ENCODE measurements at places on chromosomes 2 and 18.

- DNase-seq: peak; percentile 55
Observed at GRCh38 chr2:222318712-222319585, 20.2 kb upstream of the PAX3 start.

DNA sequence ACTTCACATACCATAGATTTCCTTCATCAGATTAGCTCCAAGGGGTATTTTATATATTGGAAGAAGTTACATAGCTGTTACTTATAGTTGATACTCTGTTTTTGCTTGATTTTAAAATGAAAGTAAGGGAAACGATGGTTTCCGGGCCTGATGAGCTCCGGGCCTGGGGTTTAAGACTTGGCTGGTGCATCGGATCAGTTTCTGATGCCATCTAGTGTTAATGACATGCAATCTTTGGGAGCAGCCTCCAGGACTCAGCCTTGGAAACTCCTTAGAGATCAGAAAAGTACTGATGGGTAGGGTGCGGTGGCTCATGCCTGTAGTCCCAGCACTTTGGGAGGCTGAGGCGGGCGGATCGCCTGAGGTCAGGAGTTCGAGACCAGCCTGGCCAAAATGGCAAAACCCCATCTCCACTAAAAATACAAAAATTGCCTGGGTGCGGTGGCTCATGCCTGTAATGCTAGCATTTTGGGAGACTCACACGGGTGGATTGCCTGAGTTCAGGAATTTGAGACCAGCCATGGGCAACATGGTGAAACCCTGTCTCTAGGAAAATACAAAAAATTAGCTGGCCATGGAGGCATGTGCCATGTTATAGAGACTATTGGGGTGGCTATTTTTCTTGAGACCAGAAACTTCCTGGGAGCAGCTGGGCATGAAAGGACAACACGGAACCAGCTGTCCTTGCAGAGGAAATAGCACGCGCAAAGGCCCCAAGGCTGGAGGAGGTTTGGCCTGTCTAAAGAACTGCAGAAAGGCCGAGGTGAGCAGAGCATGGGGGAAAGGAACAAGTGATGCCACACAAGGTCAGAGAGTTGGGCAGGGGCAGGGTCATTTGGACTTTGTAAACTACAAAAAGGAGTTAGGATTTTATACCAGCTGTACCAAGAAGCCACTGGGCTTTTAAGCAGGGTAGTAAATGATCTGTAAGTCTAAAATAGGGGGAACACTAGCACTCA lies 46.9 kb upstream of the CNOT11 start:
- DNase-seq: peak; percentile 93

DNA sequence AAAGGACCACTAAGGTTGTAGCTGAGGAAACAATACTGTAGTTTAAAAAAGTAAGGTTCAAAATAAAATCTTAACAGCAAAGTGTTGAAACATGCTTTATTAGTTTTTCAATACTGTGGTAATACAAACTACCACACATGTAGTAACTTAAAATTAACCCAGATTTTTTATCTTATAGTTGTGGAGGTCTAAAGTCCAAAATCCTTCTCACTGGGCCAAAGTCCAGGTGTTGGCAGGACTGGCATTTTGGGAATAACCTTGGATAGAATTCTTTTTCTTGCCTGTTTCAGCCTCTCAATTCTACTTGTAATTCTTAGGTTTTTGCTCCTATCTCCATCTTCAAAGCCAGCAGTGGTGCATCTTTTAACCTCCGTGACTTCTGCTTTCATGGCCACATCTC lies 942.0 kb downstream of the TSN start:
- DNase-seq: no peak

GRCh38 chr2:70261501-70261900 lies 3.6 kb downstream of the PCYOX1 start:
- no peak for DNase-seq

GRCh38 chr2:201233192-201233811 lies 27.0 kb upstream of the CASP8 start:
- peak; percentile 30 for DNase-seq

- DNase-seq: no peak
Observed at GRCh38 chr2:42842466-42842865, 50.1 kb upstream of the HAAO start.

- DNase-seq: no peak
Observed at GRCh38 chr2:70626254-70626990, 72.8 kb upstream of the TGFA start.

DNA sequence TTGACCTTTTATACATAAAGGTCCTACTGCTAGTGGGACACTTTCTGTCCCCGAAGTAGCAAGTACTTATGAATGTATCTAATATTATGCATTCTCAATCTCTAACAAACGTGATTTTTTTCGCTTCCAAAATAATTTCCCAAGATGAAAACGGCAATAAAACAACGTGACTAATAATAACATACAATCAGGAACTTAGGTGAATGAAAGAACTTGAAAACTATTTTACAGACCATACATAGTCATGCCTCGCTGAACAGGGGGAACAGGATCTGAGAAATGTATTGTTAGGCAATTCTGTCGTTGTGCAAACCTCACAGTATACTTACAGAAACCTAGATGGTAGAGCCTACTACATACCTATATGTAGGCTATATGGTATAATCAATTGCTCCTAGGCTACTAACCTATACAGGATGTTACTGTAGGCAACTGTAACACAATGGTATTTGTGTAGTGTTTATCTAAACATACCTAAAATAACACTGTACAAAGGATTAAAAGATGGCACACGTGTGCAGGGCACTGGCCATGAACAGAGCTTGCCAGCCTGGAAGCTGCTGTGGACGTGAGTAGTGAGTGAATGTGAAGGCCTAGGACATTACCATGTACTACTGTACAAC lies 2.5 kb downstream of the RTN4 start:
- peak; percentile 72 for DNase-seq

GRCh38 chr2:128595763-128596395 lies 277.2 kb upstream of the HS6ST1 start:
- no peak for DNase-seq

GRCh38 chr18:8734496-8734895 lies 29.1 kb downstream of the MTCL1 start:
- no peak for DNase-seq

DNA sequence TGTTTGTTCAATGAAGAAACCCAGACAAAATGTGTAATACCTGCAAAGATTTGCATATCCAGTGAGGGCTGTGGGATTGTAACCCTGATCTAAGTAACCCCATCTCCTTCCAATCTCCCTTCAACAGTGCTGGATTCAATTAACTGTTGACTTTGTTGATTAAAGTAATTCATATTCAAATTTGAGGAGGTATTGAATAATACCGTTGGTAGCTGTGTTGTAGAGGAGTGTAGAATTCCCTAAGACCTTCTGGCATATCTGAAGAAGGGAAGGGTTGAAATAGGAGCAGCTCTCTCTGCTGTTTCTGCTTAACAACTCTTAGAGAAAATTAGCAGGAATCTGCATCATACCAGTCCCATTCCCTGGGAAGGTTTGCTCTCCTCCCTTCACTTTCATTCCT lies 28.2 kb downstream of the MAIP1 start:
- no peak for DNase-seq

DNA sequence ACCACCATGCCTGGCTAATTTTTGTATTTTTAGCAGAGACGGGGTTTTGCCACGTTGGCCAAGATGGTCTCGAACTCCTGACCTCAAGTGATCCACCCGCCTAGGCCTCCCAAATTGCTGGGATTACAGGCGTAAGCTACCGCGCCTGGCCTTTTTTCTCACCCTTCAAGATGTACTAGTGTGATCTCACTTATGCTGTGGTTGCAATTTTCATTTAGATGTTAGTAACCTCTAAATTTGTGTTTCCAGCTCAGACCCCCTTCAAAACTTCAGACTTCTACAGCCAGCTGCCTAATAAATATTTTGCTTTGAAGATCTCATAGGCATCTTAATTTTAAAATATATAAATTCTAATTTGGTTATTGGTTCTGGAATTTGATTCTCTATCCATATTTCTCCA lies 8.0 kb downstream of the SLC38A11 start:
- DNase-seq: no peak

- no peak for DNase-seq
Observed at GRCh38 chr18:54157646-54158385, 66.7 kb downstream of the MBD2 start.

DNA sequence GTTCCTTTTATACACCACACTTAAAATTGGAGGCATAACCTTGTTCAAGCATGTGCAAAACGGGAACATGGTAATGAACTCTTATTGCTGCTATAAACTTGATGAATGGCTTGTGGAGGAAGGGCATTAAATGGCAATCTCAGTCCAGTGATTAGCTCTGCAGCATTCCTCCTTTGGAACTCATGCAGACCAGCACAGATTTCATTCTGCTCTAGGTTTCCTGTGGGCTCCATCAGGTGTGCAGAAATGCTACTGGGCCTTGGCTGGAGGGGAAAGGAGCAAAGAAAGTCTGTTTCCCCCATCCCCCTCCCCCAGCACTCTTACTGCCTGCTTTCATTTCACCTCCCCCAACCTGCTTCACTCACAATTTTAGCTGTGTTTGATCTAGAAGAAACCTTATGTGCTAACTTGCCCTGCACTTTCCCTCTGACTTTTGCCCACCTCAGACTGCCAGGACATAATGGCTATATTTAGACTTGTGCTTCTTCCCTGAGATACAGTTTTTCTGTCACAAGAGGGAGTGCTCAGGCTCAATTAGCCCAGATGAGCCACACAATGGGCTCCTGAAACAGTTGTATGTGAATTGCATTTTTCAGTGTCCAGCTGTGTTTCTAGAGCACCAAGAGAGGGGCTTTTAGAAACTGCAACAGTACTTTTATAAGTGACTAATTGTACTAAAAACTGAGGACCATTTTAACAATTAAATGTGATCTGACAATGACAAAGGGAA lies 109.8 kb downstream of the FSHR start:
- DNase-seq: no peak

DNA sequence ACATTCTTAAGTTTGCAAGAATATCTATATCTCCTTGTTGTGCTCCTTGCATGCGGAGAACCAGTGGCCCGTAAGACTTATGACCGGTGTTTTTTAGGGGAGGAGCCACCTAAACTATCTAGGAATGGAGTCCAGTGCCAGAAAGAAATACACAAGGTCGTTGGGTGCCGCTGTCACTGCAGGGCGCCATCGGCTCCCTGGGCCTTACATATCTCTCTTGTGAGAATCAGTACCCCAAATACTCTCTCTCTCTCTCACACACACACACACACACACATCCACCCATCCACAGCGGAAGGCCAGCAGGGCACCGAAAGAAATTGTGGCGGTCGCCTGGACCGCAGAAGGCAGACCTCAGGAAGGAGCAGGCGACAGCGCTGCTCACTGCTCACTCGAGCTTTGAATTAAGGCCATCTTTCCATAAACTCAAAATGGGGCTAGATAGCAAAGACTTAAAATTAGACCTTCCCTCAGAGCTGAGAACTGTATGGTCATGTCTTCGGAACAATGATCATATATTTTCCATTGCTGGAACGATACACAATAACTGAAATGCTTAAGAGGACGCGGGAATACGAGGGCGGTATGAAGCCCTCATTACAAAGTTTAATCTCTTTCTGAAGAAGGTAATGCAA lies 10.4 kb downstream of the NR4A2 start:
- DNase-seq: no peak

GRCh38 chr2:37827911-37828511 lies 97.1 kb upstream of the RMDN2 start:
- peak; percentile 84 for DNase-seq

- peak; percentile 29 for DNase-seq
Observed at GRCh38 chr18:23992089-23992940, 22.2 kb upstream of the TTC39C start.

GRCh38 chr2:36773947-36774346 lies 77.4 kb downstream of the VIT start:
- DNase-seq: no peak

DNA sequence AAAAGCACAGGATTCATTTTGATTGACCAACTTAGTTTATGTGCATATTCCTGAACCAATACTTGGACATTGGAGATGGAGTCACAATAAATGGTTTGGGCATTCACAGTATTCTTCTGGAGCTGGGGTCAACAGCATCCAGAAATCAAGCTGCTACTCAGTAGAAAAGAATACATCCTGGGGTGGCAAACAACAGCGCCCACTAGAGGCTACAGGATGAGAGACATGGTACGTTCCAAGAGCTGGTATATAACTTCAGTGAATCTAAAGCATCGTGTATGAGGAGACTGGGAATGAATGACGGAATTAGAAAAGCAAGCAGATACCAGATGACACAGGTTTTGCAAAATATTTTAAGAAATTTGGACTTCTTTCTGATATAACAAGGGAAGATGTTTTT lies 142.9 kb upstream of the FIGN start:
- peak; percentile 52 for DNase-seq

- peak; percentile 100 for DNase-seq
Observed at GRCh38 chr2:152200565-152201465, 25.3 kb upstream of the STAM2 start.

DNA sequence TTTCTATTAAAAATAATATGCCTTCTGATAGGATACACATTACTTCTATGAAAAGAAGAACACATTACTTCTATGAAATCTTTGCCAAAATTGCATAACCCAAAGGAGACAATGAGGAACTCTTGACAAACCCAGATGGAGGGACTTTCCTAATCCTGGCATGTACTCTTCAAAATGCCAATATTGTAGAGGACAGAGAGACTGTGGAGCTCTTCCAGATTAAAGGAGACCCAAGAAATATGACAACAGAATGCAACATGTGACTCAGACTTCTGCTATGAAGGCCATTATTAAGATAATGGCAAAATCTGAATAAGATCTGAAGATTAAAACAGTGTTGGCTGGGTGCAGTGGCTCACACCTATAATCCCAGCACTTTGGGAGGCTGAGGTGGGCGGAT lies 22.2 kb downstream of the SOWAHC start:
- no peak for DNase-seq

DNA sequence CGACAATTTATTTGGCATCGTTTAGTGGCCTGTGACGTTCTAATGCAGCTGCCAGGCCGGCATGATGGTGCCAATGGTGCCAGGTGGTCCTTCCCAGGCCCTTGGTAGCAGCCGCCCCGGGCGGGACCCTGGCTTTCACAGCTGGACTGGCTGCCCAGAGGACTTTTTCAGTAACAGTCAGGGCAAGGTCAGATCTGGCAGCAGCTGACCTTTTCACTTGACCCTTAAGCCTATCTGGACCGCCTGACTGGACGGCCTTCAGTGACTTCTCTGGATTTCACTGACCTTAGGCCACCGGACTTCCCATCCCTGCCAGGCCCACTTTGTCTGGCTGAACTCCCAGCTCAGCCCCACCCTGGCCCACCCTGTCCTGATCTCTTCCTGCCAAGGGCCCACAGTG lies 15.9 kb downstream of the TRIB2 start:
- no peak for DNase-seq

DNA sequence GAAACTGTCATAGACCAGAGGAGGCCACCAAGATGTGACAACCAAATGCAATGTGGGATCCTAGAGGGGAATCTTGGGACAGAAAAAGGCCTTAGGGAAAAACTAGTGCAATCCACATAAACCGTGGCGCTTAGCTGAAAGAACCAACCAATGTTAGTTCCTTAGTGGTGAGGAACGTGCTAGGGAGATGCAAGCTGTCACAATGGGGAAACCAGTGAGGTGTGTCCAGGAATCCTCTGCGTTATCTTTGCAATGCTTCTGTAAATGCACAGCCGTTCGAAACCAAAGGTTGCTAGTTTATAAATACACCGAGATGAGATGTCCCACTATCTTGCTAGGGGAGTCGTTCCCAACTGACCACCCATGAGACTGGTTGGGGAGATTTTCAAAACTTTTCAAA lies 157.0 kb upstream of the ID2 start:
- no peak for DNase-seq

All from ELR (cell line).